HCT116 (cell line): ENCODE measurements at places on chromosomes 11 and 22.

- DNase-seq = no peak
Observed at GRCh38 chr11:19432370-19433061, 191.8 kb upstream of the E2F8 start.

GRCh38 chr22:42769574-42770447 is 49.1 kb upstream of the A4GALT start:
- no peak for DNase-seq

- DNase-seq = no peak
Observed at GRCh38 chr22:25726241-25726640, 15.7 kb upstream of the MYO18B start.

DNA sequence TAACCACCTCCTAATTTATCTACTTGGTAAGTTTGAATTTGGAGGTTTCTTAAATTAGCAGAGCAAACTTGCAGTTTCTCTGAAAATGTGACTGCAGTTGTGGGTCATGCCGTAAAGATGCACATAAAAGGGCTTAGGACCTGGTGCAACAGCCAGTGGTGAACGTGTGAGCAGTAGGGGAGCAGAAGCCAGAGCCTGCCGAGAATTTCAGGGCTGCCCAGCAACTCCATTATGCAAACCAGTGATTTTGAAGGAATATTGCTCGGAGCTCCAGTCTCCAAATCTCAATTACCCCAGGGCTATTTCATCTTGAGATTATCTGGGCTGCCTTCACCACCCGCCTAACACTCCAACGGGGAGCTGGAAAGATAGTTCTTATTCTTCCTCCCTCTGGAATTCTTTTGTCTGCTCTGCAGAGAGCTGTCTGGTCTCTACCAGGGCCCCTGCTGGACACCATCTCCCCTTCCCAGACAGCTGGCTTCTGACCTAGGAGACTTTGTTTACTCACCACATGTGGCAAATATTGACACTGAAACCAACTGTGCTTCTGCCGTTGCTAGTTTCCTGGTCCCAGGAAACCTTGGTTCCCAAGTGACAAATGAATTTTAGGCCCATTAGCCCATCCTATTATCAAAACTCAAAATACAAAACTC is 93.9 kb downstream of the DSCAML1 start:
- DNase-seq = no peak

GRCh38 chr11:111974446-111974845 is 37.3 kb downstream of the DIXDC1 start:
- DNase-seq = no peak
